Stimulated activated CD4-positive, alpha-beta T cell treated with anti-CD3 and anti-CD28 coated beads, Interleukin-1b, Interleukin-23, amount 100 ng/mL, for 1 hour (primary cell): ENCODE measurements at places on chromosomes 2 and 18.

DNA sequence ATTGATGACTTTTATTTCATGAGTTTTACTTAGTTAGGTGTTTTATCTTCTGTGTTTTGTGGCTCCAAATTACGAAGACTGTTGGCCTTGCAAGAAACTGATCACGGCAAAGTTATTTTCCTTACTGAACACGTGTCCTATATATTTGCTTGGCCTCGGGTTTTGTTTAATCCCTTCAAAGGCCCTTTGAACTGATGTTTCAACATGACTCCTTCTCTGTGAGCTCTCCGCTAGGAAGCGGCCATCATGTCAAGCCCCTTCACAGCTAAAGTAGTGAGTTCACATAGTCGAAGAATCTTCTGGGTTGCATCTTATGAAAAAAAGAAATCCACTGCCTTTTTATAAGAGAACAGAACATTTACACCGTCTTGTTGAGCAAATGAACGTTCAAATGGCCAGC, 159.3 kb downstream of the GBX2 start:
- no peak for DNase-seq

DNA sequence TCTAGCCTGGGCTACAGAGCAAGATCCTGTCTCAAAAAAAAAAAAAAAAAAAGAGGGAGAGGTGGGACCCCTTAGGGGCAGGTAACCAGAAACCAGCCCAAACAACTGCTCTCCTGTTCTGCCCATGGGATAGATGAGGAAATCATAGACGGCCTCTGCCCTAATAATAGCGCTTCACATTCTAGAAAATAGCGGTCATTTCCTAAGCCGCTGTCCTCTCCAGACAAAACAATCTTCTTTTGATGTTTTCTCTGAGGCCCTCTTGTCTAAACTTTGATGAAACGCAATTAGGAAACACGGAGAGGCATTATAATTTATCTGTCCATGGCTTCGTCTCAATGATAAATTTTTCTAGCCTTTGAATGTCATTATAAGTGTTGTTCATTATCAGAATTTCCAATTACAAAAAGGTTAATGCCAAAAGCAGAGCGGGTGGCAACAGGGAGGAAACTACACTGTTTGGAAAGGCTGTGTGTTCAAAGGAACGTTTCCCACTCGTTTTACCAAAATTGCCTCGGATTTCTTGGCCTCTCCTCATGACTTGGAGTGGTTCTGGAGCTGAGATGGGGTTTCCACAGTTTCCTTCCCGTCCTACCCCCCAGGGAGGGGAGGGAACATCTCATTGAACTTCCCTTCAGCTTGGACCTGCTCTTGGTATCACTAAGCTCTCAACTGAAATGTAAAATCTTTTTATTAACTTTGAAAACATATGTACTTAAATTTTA, 151.6 kb upstream of the ZNF236 start:
- no peak for DNase-seq

GRCh38 chr2:239402666-239403065, 1.8 kb upstream of the HDAC4 start:
- no peak for DNase-seq

- DNase-seq, result no peak
These were observed 151.9 kb downstream of the RND3 start for GRCh38 chr2:150335596-150335995.

GRCh38 chr2:95185973-95186372, 20.4 kb downstream of the ZNF2 start:
- no peak for DNase-seq

DNA sequence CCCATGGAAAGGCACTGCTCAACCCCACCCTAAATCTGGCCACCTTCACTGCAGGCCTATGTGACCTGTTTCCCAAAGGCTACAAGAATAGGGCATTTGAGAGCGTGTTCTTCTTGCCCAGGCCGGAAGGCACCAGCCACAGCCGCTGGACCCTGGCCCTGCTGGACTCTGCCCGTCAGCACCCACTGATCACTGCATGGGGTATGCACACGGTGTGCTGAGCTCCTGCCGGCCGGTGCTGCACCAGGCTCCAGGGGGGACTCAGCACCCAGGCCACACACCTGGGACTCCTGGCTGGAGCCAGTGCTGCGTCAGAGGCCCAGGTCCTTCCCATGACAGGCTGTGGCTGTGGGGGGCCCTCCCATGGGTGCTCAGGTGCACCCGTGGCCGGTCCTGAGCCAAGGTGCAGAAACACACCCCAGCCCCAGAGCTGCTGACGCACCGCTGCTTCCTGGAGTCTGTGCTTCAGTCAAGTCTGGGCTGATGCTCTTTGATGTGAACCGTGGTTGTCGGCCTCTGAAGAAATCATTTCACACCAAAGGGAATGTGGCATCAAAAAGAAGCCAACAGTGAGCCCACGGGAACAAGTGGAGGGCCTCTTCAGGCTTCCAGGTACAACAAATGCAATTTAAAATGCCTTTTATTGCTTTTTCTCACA, 6.5 kb downstream of the KCNG2 start:
- no peak for DNase-seq

- no peak for DNase-seq
These were observed 273.6 kb downstream of the ALPK2 start for GRCh38 chr18:58355243-58355642.

DNA sequence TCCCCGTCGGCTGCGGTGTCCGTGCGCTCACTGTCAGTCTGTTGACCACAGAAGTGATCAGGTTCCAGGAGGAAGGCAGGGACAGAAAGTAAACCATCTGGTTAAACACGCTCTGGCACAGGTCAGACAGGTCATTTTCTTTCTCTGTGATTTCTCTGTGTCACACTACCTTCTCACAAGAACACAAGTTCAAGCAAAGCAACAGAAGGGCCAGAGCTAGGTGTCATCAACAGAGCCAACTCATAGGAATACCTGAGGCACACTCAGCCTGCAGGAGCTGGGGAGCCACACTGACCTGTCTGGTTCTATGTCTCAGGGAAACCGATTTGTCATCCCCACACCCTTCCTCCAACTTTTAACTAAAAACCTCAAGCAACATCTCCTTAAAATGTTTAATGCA, 115.1 kb upstream of the ZBTB14 start:
- DNase-seq, result no peak

GRCh38 chr2:150571121-150571520, 83.7 kb upstream of the RND3 start:
- no peak for DNase-seq

- no peak for DNase-seq
These were observed 15.4 kb downstream of the ACOXL start for GRCh38 chr2:110747522-110748488.

DNA sequence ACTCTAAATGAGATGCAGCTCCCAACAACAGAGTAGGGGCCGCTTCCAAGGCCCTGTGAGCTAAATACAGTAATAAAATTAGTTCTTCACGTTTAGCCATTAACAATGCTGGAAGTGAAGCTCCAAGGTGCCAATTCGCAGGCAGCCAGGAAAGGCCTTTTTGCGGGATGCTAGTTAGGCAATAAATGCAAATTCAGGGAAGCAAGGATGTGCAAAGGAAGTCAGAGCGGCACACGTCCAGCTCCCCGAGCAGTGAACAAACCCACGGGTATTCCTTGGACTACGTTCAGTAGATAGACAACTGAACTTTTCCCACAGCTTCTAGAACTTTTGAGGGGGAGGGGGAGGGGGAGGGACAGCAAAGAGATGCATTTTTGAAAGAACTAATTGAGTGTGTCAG, 6.9 kb downstream of the ZNF516 start:
- no peak for DNase-seq
